ENCODE measurements at places on chromosomes 6 and 20.

- no peak for DNase-seq
Observed at GRCh38 chr6:76351275-76351674, 278.8 kb upstream of the IMPG1 start.

DNA sequence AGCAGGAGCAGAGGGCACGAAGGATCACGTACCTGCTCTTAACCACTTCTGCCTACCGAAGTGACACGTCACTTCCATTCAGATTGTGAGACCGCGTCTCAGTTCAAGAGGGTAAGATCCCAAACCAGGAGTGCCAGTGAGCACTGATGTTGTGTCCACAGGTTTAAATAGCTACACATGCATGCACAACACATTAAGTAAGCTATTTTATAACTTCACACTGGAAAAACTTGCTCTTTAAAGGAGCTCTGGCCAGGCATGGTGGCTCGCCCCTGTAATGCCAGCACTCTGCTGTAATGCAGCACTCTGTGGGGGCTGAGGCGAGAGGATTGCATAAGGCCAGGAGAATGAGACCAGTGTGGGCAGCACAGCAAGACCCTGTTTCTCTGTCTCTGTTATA, 21.1 kb downstream of the ABHD12 start:
- DNase-seq = no peak

DNA sequence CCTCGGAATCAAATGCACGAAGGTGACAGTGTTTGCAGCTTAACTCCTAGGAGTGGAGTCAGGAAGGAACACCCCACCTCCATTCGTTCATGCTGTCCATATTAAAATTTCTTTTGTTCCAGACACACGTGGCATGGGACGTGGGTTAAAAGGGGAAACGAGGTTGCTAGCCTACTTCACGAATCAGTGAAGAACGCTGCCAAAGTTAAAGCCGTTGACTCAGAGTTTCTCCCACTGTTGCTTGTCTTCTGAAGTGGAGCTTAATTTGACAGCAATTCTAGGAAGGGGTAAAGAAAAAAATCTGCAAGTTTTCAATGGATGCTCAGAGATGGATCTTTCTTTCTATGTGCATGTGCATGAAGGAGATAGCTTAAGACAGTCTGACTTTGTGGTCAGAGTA, 499.1 kb downstream of the CD83 start:
- no peak for DNase-seq

GRCh38 chr6:142331075-142331551, 29.3 kb downstream of the ADGRG6 start:
- no peak for DNase-seq

DNA sequence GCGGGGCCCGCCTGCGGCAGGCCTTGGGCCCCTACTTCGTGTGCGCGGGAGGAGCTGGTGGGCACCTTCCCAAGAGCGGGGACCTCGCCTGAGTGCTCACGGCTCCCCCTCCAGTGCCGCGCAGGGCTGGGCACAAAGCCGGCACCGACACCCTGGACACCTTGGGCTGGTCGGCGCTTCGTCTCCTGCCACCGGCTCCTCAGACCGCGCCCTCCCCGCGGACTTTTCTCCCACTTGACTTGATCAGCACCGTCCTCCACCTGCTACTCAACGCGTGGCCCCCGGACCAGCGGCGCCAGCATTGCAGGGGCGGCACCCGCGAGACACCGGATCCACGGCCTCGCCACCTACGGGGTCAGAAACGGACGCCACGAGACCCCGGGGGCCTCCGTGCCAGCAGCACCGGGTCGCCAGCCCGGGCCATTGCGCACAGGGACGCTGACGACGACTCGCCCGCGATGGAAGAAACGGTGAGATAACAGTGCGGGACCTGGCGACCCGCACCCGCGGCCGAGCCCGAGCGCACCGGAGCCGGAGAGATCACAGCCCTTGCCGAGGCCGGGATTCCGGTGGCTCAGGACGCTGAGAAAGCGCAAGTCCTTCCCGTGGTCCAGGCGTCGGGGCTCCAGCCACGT, 154.2 kb downstream of the DLL1 start:
- DNase-seq = no peak

DNA sequence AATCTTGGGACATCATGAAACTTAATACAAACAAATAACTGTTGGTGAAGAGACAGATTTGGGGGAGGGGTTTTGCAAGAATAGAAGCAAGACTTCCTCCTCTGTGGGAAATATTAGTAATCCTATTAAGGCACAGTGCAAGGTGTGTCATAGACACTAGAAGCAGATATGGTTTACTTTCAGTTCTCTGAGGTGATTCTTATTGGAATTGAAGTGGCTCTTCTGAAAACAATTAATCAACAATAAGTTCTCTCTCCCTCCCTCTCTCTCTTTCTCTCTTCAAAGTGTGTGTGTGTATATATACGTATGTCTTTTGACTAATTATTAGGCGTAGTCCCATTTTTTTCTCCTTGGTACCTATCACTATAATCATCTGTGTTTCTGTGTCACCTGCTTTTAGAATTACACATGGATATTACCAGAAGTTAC, 99.8 kb downstream of the HIVEP2 start:
- DNase-seq = no peak
